GM10248 (cell line): ENCODE measurements at places on chromosomes 2 and 18.
A peak's percentile ranks its signal among the peaks of the same experiment; 100 is the strongest.

- DNase-seq, result no peak
Measured at GRCh38 chr2:132736059-132736458, 66.1 kb upstream of the LYPD1 start.

- DNase-seq, result no peak
Measured at GRCh38 chr18:22503803-22504202, 86.1 kb upstream of the CTAGE1 start.

GRCh38 chr2:127047716-127048617 lies 59.0 kb downstream of the BIN1 start:
- no peak for DNase-seq

GRCh38 chr2:98460573-98461497 lies 16.2 kb downstream of the INPP4A start:
- DNase-seq, result peak; percentile 76

DNA sequence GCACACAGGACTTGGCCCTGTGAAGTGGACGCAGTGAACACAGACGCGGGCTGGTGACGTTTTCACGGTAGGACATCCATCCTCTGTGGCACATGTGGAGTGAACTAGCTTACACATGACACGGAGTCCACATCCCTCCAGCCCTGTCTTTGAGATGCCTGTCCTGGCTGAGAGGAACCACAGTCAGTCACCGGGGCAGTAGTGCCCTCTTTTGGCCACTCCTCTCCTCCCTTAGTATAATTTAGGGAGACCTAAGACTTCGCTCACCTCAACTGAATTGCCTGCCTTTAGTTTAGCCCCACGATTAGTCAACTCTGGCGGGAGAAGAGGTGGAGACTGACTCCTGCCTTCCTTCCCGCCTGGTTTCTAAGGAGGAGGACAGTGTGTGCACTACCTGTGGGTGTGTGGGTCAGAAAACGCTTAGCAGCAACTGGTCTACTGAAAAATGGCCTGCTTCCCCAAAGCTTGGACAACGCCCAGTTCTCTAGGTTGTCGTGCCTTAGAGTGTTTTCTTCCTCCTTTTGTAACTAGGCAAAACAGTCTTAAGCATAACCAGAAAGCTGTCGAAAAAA lies 70.6 kb downstream of the MBP start:
- DNase-seq, result no peak
